Putamen (tissue), 1 donor: ENCODE measurements at places on chromosomes 1 and 21.

DNA sequence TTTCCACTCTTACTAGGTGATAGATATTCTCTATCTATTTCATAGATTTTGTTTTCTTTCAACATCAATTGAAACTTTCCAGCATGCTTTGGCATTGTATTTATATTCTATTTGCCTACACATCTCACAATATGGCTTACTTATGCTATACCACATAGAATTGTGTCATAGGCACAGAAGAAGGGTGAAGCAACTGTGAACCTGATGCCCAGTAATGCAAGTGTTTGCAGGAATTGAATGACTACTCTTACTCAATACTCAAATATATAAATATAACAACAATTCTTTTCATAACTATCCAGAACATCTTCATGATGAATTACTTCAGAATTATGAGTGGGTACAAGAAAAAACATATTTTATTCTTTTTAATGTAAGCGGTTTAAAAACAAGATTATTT, 165.9 kb downstream of the PTBP2 start:
- no peak for DNase-seq

DNA sequence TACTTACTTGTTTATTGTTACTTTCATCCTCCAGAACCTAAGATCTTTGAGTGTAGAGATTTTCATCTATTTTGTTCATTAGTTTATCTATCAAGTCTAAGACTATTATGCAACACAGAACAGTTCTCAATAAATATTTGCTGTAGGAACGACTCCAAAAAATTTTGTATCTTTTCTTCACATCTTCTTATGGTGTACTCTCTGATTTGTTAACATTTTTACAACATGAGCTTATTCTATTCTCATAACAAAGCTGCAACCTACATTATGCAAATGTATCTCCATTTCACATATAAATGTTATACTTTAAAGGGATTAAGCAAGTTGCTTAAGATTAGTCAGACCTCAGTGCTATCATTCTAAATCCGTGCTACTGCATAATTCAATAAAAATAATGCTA, 514.2 kb upstream of the ZP4 start:
- no peak for DNase-seq

- no peak for DNase-seq
Observed at GRCh38 chr1:114272593-114272992, 118.9 kb upstream of the SYT6 start.

DNA sequence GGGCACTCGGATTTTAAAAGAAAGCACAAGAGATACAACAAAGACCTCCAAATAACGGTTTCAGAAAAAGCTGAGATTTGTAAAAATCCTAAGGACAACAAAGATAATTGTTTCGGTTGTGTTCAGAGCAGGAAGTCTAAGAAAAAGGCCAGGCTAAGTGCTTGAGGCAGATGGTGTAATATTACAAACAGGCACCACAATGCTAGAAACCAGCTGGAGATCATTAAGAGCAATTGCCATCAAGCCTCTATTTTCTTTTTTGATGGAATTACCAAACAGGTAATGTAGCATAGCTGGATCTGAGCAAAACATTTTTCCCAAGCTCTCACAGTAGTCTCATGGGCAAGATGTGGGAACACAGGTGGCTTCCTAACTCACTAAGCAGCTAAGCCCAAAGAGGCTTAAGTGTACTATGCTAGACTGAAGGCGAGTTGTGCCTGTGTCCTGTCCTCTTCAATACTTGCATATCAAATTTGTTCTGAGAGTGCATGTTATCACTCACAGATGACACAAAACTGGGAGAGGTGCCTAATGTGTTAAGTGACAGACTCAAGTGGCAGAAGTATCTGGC, 161.6 kb downstream of the GLUL start:
- no peak for DNase-seq

DNA sequence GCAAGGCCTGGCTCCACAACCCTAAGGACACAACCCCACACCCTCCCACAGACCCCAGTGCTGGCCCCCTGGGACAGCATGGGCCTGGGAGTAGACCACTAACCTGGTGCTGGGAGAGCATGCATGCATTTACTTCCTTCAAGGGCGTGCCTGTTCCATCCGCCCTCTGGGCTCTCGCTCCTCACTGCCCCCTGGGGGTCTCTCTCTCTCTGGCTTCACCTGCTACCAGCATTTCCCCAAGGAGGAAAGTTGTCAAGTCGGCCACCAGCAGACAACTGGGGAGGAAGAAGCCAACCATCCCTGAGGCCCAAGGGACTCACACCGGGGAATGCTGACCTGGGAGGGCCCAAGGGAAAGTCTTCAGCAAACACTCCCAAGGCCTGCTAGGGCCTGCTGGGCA, 6.5 kb downstream of the LRP8 start:
- no peak for DNase-seq

DNA sequence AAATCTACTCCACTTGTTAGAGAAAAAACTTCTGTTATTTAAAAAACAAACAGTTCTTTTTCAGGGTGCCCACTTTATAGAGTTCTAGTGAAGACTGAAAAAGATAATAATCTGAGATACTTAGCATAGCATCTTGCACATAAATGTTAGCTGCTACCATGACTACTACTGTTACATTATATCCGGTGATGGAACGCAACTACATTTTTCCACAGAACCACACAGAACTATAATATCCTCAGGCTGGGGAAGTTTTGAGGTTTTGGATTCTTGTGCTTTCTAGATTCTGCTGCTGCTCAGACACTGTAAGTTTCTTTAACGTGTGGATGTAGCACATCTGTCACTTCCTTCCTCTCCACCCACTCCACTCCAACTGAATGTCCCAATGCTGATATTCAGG, 110.3 kb downstream of the PTPN14 start:
- DNase-seq: no peak

- no peak for DNase-seq
Observed at GRCh38 chr1:74773582-74773981, 40.6 kb downstream of the TYW3 start.

DNA sequence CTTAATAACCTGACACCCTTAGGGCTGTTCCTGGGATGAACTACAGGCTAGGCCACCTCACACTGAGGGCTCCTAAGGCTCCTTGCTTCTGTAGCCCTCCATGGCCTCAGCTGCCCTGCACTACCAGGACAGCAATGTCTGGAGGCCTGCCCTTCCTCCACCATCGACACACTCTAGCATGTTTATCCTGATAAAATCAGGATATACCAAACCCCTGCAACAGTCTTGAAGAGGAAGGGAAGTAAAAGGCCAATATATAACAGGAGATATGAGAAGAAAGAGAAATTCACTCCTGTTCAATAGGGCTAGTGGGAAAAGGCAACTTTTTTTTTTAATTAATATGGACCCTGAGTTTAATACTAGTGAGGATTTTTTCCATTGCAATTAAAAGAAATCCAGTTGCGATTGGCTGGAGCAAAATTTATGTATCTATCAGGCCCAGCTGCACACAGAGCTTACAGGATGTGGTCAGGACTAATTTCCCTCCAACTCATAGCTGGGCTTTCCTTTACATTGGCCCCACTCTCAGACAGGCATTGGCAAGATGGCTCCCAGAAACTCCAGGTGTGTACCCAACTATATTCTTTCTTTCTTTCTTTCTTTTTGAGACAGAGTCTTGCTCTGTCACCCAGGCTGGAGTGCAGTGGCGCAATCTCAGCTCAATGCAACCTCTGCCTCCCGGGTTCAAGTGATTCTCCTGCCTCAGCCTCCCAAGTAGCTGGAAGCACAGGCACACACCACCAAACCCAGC, 13.5 kb upstream of the ATP2B4 start:
- DNase-seq: no peak

- DNase-seq: no peak
Observed at GRCh38 chr1:85566890-85567289, 13.7 kb upstream of the CCN1 start.

GRCh38 chr1:248872752-248873408, 14.0 kb upstream of the ZNF692 start:
- DNase-seq: peak; percentile 34

DNA sequence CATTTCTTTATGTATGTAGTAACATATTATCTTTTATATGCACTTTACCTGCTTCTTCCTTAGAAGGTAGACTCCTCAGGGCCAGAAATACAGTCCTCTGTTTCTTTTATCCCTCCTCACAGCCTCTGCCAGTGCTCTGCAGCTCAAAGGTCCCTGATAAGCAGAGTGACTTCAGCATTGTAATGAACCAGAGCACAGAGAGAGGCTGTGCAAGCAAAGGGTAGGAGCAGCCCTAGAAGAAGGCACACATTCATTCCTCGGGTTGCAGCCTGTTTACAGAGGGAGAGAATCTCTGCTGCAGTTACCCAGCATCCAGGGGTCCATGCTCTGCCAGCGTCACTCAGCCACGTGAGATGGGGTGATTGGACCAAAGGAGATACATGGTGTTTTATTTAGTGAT, 101.1 kb downstream of the RHOU start:
- peak; percentile 88 for DNase-seq

DNA sequence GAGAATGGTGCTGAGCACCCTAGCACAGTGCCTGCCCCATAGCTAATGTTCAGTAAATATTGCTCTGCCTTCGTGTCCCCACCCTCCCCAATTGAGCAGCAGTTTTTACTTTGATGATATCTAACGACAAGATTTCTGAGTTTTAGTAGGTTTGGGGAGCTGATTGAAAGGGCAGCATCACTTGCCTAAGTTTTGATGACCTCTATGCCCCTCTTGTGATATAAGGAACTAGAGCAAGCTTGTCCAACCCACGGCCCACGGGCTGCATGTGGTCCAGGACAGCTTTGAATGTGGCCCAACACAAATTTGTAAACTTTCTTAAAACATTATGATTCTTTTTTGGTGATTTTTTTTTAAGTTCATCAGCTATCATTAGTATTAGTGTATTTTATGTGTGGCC, 1.6 kb downstream of the CNIH4 start:
- no peak for DNase-seq

DNA sequence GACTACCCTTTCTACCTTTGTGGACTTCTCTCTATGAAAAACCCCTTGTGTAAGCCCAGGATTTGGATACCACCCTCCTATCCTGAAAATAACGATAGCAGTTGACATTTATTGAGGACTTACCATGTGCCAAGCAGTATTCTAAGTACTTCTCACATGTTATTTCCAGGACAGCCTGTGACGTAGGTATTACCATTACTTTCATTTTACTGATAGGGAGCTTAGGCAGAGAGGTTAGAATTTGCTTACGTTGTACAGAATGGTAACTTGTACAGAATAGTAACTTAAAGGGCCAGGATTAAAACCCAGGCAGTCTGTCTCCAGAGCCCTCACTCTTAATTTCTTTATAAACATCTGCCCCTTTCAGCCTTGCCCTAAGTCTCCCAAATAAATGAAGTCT, 138.3 kb downstream of the NTMT2 start:
- no peak for DNase-seq

DNA sequence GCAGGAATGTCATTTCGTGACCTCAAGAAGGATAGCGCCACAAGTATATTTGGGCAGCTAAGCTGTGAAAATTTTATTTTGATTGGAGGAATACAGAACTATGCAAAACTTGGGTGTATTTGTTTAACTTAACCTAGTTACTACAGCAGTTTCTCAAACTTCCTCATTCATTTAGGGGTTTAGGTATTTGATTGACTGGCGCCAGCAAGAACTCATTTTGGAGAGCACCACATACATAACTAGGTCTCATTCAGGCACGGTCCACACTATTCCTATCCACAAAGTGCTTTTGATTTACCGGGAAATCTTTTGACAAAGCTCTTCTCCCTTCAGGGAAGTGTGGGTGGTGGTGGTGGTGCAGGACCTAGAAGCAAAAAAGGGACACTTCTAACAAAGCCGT, 155.1 kb upstream of the NRIP1 start:
- DNase-seq: no peak

- no peak for DNase-seq
Observed at GRCh38 chr1:188514917-188515316, 1686.2 kb downstream of the PLA2G4A start.
